Activated T-cell treated with anti-CD3 and anti-CD28 coated beads, Interleukin-2, amount 50 U/mL, for 1 hour (primary cell): ENCODE measurements at places on chromosomes 7 and 10.

DNA sequence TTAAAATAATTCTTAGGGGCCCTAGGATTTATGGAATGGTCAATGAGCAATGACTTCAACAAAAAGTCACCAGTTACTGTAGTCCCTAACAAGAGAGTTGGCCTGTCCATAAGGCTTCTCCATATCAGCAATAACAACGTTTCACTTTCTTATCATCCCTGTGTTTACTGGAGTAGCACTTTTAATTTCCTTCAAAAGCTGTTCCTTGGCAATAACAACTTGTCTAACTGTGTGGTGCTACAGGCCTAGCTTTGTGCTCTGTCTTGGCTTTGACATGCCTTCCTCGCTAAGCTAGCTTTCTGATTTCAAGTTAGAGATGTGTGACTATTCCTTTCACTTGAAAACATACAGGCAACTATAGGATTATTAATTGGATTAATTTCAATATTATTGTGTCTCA, 81.1 kb downstream of the JMJD1C start:
- no peak for DNase-seq

GRCh38 chr10:80503584-80504157, 34.0 kb upstream of the SH2D4B start:
- DNase-seq: no peak

DNA sequence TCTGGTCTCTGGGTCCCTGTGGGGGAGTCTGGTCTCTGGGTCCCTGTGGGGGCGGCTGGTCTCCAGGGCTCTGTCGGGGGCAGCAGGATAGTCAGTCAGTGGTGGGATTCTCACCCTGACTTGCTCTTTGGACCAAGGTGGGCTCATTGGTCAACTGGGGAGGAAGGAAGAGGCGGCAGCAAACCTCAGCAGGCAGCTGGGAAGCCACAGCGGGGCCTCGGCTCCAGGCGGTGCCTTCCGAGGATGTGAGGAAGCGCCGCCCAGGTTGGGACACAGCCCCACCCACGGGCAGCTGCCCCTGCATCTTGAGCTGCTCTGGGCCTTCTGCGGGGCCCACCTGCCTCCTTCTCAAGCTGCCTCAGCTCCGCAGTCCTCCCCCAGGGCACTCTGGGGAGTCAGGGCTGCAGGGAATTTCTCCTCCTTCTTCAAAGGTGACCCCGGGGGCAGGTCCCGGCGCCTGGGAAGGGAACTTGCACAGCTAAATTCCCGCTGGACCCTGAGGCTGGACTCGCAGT, 20.4 kb upstream of the KNDC1 start:
- peak; percentile 14 for DNase-seq

GRCh38 chr7:2001601-2002442, 230.9 kb downstream of the MAD1L1 start:
- no peak for DNase-seq

- DNase-seq: no peak
Measured at GRCh38 chr10:33570495-33570894, 236.0 kb upstream of the NRP1 start.

GRCh38 chr7:122188785-122189184, 44.7 kb upstream of the AASS start:
- DNase-seq: no peak

- DNase-seq: no peak
Measured at GRCh38 chr10:5970066-5970465, 7.3 kb downstream of the IL15RA start.

GRCh38 chr10:67550838-67551402, 145.1 kb downstream of the CTNNA3 start:
- DNase-seq: no peak

DNA sequence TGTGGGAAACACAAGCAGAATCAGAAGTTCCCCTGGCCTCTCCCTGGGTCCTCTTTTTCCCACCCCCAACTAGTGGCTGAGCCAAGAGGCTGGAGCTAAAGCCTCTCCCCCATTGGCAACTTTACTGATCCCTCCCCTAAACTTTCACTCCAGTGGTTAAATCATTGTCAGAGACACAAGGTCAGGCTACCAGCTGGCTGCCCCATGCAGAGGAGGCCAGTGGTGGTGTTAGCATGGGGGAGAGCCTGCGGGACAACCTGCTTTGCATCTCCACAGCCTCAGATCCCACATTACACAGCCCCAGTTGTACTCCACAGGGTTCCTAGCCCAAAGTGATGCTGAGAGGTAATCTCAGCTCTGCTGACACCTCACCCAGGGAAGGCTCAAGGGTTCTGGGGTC, 21.0 kb downstream of the NEUROG3 start:
- DNase-seq: no peak

DNA sequence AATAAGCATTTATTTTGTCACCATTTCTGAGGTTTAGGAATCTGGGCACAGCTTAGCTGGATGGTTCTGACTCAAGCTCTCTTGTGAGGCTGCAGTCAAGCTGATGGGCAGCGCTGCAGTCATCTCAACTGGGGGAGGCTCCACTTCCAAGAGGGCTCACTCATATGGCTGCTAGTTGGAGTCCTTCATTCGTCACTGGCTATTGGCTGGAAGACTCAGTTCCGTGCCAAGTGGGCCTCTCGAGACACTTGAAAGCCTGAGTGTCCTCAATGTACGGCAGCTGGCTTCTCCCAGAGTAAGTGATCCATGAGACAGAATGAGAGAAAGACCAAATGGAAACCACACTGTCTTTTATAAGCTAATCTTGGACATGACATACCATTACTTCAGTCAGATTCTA, 21.6 kb upstream of the COL13A1 start:
- DNase-seq: no peak

DNA sequence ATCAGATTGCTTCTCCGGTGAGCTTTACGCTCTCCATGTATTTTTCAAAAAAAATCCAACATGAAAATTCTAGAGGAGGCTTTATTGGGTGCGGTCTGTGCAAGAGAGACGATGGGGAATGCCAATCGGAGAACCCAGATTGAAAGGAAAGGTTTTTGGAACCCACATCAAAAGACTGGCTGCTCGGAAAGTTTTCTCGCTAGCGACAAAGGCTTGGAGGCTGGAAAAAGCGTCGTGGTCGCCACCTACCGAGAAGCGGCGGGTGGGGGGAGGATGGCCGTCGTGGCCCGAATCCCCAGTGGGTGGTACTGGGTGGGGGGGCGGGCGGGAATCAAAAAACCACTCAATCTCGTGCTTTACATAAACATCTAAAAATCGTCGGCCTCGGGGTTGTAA, 1.1 kb upstream of the GTF2I start:
- DNase-seq: peak; percentile 67

DNA sequence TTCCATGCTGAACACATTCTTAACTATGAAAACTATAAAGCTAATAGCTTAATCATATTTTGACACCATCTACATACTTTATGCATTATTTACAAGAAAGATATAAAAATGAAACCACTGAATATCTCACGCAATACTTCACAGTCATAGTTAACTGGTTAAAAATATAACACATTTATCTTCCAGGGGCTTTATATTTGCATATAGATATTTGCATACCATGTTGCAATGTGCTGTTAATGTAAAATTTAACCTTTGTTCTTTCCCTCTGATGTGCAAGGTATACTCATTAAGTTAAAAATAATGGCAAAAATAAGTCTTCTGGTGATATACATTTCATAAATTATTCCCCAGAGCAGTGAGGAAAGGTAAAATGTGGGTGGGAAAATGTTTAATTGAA, 76.9 kb upstream of the MGMT start:
- no peak for DNase-seq

- DNase-seq: no peak
Measured at GRCh38 chr7:116906391-116906790, 44.0 kb downstream of the CAPZA2 start.

- no peak for DNase-seq
Measured at GRCh38 chr10:22685926-22686325, 28.5 kb downstream of the PIP4K2A start.

DNA sequence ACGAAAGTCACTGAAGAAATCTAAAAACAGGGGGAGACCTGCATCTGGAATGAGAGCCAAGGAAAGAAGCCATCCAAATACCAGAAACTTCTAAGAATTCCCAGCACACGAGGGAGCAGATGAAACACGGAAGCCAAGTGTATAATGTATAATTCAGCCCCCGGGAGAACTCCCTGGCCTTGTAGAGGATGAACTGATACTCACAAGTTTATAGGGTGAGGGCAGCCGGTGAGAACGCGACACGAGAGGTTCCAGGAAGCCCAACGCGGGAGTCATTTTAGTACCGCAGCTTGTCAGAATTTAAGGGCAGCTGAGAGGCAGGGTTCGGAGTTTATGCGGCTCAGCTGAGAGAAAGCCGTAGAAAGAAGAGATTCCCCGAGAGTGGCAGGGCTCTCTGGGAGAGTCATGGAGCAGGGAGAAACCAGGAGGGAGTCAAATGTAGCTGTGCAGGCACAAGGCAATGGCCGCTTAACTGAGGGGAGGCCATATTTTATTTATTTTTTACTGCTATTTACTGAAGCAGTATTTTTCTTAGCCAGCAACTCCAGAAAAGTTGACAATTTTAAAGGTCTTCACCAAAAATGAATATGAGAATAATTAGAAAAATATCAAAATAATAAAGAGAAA, 164.0 kb downstream of the NPSR1 start:
- no peak for DNase-seq

DNA sequence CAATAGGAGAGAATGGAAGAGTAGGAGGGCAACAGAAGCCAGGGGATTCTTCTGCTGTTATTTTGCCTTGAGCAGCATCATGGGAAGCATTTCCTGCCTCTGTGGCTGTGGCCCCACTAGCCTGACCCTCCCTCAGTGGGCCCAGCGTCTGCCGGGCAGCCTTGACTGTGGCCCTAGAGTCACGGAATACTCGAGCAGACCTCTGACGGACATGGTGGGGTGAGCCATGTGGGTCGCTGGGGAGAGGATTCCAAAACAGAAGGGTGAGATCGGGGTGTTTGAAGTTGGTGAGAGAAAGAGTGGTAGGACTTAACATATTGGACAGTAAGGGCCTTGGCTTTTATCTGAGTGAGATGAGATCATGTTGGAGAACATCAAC, 8.3 kb upstream of the PRKAG2 start:
- DNase-seq: no peak

DNA sequence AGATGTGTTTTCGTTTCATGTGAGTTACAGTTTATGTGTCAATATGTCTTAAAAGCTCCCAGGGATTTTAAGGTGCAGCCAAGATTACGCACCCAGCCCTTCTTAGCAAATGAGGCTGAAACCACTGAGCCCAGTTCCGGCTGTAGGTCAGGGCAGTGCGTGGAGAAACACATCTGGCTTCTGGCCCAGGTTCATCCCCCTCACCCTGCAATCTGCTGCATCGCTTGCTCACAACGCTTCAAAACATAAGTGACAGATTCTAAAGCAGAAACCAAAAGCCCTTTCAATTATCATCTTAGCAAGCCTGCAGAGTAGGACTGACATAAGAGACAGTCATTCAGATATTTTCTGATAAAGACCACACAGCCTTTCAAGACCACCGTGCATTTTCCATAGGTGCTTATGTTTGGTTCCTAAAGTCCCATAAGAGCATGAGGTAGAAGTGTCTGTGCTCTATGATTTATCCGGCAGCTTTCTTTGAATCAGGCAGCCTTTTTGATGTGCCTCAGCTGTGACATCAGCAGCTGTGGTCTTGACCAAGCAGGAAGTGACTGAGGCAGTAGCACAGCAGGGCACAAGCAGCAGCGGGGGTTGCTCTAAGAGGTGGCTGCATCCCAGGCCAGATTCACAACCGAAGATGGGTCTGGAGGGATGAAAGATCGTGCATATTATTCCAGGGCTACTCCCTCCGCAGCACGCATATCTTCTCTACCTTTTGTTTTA, 72.1 kb upstream of the LYZL2 start:
- peak; percentile 68 for DNase-seq
